Tracheal epithelial cell (primary cell): ENCODE measurements at places on chromosomes 4 and X. TPM values are rescaled to one million over a fixed set of nuclear protein-coding genes. Genes with fewer than 3 reads are reported as not detected.

Gene GC
- total RNA-seq: not detected in 2 replicates

Gene TMPRSS11A
- total RNA-seq: under 0.01 TPM in 1 of 2 replicates, not detected in the other

Gene SPACA5
- not detected in 2 replicates for total RNA-seq

Gene REELD1
- not detected in 2 replicates for total RNA-seq

Gene DMRTC1
- total RNA-seq: not detected in 2 replicates
